ENCODE measurements at places on chromosomes 2 and 18.

- DNase-seq = no peak
These were observed 44.3 kb downstream of the MOGAT1 start for GRCh38 chr2:222715742-222716141.

DNA sequence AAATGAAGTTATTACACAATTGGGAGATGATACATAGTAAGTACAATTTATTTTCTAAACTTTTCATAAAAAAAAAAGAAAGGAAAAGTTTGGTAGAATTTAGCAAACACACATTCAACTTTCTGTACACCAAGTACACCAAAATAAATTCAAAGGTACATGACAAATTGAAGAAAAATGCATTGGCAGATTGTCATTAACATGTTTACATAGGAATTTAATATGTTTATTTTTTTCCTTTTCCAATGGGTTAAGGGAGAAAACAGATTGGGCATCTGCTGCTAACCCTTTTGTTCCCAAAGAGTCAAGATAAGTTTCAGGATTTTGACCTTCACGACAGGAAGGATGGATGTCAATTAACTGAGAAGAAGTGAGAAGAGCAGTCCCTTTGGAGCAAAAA is 620.4 kb downstream of the XIRP2 start:
- DNase-seq = no peak

DNA sequence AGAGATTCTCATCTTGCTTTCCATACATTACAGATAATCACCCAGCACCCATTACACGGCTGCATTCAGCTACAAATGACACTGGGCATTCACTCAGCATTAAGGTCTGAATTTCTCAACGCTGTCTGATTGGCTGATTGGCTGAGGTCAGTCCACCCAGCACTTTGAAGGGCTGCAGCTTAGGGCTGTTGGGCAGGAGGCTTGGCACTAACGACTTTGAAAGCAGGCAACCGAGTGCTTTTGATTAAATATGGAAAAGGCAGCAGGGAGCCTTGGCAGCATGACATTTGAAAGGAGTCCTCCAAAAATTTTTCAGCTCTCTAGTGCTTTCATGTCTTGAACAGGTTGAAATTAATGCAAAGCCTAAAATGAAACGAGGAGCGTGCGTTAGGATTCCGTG is 253.0 kb downstream of the DCDC2C start:
- no peak for DNase-seq

GRCh38 chr2:187686416-187687024 is 132.3 kb upstream of the TFPI start:
- DNase-seq = no peak

DNA sequence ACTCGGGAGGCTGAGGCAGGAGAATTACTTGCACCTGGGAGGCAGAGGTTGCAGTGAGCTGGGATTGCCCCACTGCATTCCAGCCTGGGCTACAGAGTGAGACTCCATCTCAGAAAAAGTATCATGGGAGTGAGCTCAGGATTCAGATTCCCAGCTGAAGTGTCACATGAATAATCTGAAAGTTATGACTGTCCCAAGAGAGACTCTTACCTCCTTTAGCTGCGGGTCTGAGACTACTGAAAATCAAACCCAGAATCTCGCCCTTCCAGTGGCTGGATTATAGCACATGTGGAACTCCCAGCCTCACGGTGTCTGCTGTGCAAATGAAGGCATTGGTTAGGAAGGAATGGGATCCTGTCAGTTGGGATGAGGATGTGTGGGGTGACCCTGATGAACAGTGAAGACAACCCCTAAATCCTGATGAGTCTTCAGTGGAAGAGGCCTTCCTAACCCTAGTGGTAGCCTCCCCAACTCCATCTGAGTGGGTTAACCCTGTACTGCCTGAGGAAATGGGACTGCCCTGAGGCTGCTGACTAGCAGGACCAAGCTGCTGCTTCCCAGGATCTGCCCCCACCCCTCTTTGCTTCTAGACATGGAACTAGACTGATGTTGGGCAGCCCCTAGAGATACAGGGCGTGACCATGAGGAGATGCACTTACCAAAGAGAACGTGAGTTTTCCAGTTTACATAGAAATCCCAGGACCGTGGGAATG is 16.5 kb downstream of the BOK start:
- no peak for DNase-seq

- no peak for DNase-seq
These were observed 82.8 kb upstream of the SEC11C start for GRCh38 chr18:59056706-59057492.

- no peak for DNase-seq
These were observed 7.7 kb downstream of the MAPRE3 start for GRCh38 chr2:26978061-26978596.

GRCh38 chr18:46393230-46393629 is 263.8 kb downstream of the LOXHD1 start:
- no peak for DNase-seq

DNA sequence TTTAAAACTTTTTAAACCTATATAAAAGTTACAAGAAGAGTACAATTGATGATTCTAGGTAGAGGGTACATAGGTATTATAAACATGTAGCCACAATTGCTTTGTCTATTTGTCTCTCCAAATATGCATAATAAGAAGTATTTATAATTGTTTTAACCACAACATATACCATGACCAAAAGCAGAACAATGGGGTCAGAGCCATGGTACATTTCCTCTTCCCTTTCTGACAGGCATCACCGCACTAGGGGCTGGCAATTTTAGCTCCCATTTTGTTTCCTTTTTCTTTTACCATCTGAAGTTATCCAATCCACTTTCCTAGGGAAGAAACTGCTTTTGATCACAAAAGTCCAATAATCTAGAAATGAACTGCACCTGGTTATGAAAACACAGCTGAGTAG is 49.3 kb downstream of the TMX3 start:
- no peak for DNase-seq

DNA sequence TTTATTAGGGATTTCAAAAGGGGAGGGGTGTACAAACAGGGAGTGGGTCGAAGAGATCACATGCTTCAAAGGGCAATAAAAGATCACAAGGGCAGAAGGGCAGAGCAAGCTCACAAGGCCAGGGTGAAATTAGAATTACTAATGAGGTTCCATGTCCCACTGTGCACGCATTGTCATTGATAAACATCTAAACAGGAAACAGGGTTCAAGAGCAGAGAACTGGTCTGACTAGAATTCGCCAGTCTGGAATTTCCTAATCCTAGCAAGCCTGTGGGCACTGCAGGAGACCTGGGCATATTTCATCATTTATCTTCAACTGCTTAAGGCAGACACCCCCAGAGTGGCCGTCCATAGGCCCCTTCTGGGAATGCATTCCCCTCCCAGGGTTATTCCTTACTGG is 408.2 kb downstream of the ZNF804A start:
- peak; percentile 28 for DNase-seq

DNA sequence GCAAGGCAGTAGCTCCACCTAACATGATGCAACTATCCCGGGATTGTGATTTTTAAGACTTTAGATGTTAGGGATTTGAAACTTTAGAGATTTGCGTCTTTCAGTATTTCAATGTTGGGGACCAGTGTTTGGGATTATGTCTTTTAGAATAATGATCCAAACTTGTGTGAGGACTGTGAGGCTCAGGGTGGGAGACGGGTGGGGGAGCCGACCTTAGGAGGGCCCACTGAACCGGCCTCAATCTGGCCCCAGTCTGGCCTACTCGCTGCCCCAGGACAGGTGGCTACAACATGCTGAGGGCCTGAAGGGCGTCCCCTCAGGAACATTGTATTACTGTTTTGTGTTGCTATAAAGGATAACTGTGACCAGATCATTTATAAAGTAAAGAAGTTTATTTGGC is 10.7 kb downstream of the AMER3 start:
- no peak for DNase-seq

GRCh38 chr2:88590998-88591613 is 36.2 kb downstream of the EIF2AK3 start:
- peak; percentile 44 for DNase-seq

GRCh38 chr2:43075054-43075593 is 151.3 kb downstream of the ZFP36L2 start:
- DNase-seq = no peak

DNA sequence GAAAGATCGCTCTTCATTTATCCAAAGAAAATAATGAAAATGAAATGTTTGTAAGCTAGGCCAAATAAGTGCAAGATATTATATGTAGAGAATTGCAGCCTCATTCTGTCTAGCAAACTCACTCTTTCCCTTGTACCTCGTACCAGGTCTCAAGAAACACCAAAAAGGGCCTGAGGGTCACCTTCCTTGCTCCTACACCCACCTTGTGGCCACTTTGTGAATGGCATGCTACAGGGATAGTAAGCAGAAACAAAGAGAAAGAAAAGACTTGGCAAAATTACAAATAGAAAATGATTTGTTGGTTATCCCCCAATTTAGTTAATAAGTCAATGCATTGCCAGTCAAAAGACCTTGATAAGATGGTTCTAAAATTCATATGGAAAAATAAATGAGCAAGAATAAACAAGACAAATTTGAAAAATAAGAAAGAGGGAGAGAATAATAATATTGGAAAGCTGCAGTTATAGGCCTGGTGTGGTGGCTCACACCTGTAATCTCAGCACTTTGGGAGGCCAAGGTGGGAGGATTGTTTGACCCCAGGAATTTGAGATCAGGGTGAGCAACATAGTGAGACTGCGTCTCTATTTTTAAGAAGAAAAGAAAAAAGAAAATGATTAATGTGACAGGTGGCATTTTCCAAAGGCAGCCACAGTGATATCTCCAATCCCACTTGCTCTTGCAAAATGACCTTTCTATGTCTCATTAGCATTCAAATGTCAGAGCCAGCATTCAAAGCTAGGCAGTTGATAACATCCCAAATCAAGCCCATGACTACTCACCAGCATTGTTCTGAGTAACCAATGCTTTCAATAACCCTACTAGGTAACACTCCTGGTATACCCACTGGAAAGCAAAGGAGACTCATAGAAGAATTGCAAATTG is 38.8 kb upstream of the BMP10 start:
- peak; percentile 81 for DNase-seq

DNA sequence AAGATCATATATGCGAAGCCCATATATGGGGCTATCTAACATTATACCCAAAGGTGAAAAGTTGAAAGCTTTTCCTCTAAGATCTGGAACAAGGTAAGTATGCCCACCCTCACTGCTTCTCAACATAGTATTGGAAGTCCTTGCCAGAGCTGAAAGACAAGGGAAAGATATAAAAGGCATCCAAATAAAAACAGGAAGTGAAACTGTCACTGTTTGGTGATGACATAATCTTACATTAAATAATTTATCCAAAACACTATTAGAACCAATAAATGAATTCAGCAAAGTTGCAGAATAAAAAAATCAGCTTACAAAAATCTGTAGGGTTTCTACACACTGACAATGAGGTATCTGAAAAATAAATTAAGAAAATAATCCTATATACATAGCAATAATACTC is 205.8 kb downstream of the INSIG2 start:
- DNase-seq = no peak

GRCh38 chr18:48942086-48942485 is 8.7 kb downstream of the SMAD7 start:
- no peak for DNase-seq
